Stimulated activated CD8-positive, alpha-beta memory T cell treated with anti-CD3 and anti-CD28 coated beads, Interleukin-15, amount 100 ng/mL, for 1 hour (primary cell): ENCODE measurements at places on chromosomes 7 and 10.

DNA sequence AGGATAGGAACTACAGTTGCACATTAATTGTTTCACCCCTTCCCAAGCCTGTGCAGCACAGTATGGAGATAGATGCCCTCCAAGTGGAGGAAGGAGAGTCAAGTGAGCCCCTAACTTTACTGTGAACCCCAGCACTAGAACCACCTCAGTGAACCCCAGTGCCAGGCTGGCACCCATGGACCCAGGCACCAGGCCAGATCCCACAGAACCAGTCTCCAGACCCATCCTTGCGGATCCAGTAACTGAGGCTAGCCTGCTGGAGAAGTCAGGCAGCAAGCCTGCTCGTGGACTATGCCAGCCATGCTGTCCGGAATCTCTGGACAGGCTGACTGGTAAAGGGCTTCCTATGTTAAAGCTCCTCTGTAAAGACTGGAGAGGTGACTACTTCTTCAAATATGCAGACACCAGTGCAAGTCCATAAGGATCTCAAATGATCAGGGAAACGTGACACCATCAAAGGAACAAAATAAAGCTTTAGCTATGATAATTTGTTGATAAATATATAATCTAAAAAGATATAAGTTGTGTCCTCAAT lies 27.7 kb downstream of the SHOC2 start:
- no peak for DNase-seq

GRCh38 chr10:49367600-49367999 lies 28.3 kb downstream of the DRGX start:
- no peak for DNase-seq

DNA sequence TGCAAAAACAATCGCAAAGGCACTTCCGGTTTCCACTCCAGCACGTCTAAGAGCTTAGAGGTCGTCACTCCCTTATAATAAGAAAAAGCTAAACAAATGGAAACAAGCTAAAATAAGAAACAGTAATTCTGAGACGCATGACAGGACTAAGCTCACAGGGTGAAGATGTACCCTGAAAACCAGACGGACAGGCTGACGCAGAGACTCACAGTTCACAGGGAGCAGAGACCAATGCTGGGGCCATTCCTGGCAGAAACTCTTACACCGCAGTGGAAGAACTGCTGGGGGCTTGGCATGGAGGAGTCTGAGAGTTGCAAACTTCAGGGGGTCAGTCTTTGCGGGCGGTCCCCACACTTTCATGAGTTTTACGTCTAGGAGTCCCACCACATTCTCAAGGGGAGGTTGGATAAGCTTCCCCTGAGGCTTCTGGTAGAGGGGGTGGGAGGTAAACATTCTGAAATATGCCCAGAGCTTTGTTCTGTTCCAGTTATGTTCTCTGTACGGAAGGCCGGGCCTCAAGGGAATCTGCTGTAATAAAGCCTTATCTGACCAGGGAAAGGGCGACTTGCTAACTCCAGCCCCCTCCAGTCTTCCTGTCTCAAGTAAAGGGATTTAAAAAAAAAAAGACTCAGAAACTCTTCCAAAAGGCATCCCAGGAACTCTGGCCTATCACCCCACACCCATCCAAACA lies 47.8 kb downstream of the BRI3 start:
- no peak for DNase-seq

DNA sequence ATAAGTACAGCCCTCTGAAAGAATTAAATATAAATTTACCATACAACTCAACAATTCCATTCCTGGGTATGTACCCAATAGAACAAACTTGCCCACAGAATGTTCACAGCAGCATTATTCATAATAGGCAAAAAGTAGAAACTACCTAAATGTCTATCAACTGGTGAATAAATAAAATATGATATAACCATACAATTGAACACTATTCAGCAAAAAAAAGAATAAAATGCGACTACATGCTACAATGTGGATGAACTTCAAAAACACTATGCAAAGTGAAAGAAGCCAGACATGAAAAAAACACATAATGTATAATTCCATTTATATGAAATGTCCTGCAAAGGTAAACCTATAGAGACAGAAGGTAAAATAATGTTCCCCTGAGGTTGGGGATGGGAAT lies 2.0 kb upstream of the CPN1 start:
- DNase-seq = no peak

DNA sequence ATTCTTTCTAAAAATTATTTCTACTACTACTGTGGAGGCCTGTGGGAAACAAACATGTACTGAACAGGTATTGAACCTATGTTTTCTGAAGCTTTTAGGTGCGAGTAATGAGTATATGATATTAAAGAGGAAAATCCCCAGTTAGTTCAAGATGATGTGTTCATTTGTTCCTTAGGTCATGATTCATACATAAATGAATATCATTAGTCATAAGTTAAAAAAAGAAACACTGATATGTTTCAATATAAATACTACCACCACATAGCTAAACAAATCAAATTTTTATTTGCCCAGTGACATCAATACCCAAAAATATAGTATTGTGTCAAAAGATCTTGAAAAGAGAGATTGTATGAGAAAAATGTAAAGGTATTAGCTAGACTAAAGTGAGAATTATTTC lies 210.7 kb upstream of the GNAI1 start:
- DNase-seq = no peak

DNA sequence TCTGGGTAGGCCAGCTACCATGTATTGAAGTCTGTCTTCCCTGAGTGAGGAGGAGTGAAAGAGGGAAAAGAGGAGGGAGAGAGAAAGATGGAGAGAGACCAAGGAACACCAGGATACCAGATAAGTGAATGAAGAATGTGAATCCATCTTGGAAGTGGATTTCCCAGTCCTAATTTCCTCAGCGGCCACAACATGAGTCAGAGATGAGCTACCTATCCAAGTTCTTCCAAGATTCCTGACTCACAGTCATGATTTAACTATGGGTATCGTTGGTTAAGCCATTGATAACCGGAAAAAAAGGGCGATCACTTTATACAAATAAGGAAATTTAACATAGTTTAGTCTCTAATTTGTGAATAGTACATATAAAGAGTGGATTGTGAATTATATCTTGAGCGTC lies 561.8 kb downstream of the ATRNL1 start:
- DNase-seq = no peak

GRCh38 chr10:36479073-36479472 lies 646.3 kb upstream of the ANKRD30A start:
- DNase-seq = no peak

GRCh38 chr7:151740081-151740851 lies 136.6 kb downstream of the PRKAG2 start:
- DNase-seq = no peak

- no peak for DNase-seq
These were observed 68.9 kb upstream of the NMT2 start for GRCh38 chr10:15237351-15237750.

DNA sequence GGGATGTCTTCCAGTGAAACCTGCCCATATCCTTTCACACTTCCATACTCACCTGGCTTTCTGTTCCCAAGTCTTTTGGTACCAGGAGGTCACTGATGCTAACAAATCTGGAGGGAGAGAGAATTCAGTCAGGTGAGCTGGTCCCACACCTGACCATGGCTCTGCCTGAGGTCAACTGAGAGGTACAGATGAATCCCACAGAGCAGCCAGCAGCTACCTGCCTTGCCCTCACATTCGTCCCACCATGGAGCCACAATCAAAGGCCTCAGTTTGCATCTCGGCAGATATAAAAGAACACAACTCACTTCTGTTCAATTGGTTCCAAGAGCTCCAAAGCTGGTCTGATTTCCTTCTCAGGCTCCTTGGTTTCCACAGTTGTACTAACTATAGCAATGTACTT lies 47.0 kb downstream of the GDI2 start:
- no peak for DNase-seq

- DNase-seq = no peak
These were observed 28.2 kb downstream of the TSPAN15 start for GRCh38 chr10:69479240-69480067.

DNA sequence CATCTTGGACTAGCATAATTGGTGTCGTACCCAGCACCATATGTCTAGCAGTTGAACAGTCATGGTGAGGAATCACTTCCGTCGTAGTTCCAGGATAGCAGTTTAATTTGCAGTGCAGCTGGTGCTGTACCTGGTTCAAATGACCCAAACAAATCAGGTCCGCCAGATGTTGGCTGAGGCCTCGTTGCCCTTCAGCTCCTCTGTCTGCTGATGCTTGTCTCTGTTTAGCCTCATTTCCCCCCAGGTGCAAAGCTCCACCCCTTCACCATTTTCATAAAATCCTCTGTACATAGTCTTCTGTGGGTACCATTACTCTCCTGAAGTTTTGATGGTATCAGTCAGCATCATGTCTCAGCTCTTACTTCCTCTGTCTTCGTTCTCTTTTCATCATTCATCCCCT lies 35.1 kb downstream of the UMAD1 start:
- no peak for DNase-seq

DNA sequence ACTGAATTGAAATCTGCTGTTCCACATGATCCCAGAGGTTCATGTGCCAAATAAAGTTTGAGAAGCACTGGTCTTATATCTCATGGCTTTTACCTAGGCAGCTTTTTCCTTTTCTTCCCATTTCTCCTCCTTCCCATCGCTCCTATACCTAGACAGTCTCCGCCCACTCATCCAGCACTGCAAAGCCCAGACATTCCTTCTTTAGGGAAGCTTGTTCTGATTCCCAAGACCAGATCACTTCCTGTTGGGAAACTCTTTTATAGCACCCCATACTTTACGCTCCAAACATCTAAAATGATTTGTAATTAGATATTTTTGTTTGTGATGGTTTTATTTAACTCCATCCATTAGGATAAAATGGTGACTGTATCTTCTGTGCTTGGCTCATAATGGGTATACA lies 75.9 kb downstream of the BMPER start:
- DNase-seq = no peak

- no peak for DNase-seq
These were observed at the start of gene CLDN3 for GRCh38 chr7:73770002-73770859. TSS of gene CLDN3 (minus strand) at chr7:73770270. CDS start at chr7:73770049, 221 bp downstream.

DNA sequence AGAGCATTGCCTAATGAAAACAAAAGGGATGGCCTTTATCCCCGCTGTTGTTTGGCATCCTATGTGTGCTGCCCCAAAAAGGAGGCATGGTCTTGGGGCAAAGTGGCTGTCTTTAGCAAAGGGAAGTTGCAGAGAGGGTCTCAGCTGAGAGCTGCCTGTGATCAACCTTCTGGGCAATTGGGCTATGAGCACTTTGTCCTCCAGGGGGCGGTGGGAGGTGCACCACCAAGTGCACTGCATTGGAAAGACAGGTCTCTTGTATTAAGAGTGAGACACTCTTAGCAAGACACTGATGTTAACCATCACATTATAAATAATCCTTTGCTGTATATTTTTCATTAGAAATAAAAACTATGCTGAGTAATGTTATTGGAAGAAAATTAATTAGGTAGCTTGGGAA lies 314.8 kb downstream of the POM121L12 start:
- DNase-seq = no peak

GRCh38 chr10:110793128-110793812 lies 78.5 kb upstream of the PDCD4 start:
- DNase-seq = no peak

DNA sequence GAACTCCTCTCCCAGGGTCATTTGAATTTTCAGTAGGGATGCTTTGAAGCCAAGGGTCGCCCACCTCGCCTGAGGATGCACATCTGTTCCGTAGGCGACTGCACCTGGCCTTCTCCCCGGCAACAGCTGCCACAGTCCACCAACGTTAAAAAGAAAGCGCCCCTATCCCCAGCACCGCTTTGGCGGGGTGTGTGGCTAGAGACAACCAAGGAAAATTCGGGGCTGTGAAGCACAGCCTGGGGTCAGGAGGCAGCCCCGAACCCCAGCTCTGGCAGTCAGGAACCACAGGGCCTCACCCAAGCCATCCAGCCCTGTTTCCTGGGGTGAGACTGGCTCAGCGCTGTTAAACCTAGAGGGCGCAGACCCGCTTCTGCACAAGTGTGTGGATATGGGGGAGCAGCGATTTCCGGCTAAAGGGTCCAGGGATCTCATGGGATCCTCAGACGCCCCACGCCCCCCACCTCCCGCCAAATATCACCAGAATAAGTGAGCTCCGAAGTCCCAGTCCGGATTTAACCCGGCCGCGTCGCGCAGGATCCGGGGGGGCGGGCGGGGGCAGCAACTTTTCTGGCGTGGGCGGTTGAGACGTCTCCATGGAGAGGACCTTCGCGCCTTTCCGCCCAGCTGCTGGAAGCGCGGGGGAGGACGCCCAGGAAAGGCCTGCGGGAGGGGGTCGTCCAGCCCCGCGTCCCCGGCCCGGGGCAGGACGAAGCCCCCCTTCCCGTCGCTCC lies 822 bp downstream of the ZC3HAV1L start:
- no peak for DNase-seq

GRCh38 chr7:22858640-22859561 lies 36.3 kb upstream of the TOMM7 start:
- DNase-seq = no peak

GRCh38 chr7:80372415-80372814 lies 139.4 kb downstream of the GNAT3 start:
- DNase-seq = no peak

DNA sequence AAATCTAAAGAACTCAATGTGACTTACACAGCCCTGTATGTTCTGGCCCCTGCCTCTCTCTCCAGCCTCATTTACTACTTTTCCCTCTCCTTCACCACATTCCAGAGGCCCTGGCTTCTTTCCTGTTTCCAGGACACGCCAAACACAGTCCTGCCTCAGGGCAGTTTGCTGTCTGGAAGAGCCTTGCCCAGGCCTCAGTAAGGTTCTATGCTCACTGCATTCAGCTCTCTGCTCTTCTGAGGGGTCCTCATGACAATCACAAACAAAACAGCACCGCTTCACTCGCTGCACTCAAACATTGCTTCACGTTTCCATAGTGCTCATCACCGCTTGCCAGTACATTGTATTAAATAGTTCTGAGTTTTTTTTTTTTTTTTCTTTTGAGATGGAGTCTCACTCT lies 35.1 kb upstream of the GARS1 start:
- no peak for DNase-seq

DNA sequence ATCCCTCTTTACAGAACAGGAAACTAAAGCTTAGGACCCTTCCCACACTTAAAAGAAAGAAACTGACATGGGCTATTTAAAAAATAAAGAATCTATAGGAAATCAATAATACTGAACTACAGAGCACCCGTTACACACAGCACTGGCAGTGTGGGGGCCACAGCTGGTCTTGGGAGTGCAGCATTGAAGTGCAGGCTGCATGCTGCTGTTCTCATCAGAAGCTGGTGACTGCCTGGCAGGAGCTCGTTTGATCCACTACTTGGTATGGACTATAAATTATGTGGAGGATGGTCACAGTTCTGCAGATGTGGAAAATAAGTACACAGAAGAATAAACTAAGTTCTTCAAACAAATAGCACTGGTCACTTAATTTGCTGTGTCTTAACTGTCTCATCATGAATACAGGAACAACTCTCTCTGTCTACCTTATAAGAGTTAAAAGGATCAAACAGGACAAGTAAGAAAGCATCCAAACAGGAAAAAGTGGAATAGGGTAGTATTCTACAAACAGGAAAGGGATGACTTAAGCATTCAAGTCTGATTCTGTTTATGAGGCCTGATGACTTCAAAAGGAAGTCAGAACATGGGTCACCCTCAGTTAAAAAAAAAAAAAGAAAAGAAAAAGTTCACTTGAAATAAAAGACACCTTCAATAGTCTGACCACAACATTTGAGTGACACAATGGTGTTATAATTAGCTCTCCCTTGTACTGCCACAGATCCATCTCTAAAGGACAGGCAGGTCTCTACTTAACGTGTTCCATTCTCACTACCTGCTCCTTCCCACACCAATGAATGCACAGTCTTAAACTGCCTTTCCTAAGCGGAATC lies 21.0 kb downstream of the DOCK4 start:
- no peak for DNase-seq

- DNase-seq = no peak
These were observed 19.0 kb upstream of the PFKP start for GRCh38 chr10:3048119-3049019.

GRCh38 chr10:89151857-89152256 lies 55.3 kb downstream of the CH25H start:
- DNase-seq = no peak
